ENCODE measurements at places on chromosomes 7 and 10.
A peak's percentile ranks its signal among the peaks of the same experiment; 100 is the strongest.

- no peak for DNase-seq
Observed at GRCh38 chr7:135239263-135239662, 5.6 kb downstream of the STRA8 start.

DNA sequence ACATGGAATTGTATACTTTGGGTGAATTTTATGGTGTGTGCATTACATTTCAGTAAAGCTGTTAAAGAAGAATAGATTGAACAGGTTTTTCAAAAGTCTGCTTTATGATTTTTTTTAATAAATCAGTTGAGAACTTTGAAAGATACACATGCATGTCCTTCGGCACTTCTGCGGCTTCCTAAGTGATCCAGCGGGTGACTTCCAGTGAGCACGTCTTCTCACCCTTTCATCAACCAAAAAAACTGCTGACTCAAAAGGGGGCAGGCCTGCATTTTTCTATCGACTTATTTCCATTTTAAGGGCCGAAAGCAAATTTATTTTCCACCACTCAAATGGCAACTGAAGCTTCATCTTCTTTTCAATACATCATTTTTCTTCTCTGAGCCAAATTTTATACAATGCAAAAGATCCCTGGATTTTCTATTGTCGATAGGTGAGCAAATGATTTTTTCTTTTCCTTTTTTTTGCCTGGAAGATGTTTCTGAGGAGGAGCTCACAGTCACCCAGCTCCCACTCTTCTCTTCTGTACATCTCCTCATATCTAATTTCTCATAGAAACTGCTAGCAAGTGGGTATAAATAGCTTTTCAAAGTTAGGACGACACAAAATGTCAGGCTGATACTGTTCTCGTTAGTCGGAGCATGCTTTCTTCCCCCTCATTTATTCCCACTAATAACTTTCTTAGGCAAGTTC, 10.2 kb downstream of the CHST15 start:
- DNase-seq: no peak

GRCh38 chr7:139682136-139683013, 95.4 kb downstream of the HIPK2 start:
- no peak for DNase-seq

DNA sequence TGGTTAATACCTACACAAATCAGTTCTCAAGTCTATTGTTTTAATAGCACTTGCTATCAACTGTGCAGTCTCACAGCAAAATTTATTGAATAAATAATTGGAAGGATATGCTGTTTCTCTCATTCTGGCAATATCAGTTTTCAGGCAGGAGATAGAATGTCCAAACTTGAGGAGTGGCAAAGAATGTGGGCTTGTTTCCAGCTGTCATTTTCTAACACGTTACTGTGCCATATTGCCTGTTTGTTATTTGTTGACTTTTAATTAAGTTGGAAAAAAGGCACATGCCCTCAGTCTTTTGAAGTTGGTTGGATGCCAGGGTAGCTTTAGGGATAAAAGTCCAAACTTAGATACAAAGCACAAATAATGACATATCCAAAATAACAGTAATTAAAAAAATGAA, 52.2 kb downstream of the MAGI2 start:
- DNase-seq: no peak

GRCh38 chr7:64874114-64874513, 29.0 kb upstream of the ZNF273 start:
- DNase-seq: no peak

DNA sequence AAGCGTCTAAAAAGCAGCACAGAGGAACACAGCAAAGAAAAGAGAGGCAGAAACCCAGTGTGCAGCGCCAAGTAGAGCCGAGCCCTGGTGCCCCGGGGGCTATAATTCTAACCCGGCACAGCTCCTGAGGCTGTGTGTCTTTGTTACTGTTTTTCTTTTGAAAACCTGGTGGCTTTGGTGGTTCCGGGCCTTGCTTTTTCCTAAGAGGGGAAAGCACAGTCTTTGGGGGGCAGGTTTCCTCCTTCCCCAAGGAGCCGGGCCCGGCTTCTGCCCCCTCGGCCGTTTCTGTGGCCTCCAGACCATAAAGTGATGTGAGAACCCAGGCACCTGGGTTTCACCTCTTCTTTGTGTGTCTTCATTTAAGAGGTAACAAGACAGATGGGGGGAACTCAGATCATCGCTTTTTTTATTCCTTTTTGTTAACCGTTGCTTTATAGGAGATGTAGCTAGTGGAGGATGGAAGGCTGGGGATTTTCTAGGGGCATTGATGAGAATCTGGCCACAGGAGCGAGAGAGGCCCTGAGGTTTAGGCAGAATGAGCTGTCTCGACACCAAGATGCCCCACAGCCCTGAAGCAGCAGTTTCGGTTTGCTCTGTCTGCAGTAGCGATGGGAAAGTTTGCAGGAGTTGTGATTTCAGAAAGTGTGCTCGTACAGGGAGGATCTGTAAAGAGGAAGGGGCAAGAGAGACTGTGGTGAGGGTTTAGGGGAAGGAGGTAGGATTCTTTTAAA, 367.8 kb upstream of the GALNT17 start:
- no peak for DNase-seq

- DNase-seq: no peak
Observed at GRCh38 chr10:34771525-34771924, 43.6 kb downstream of the PARD3 start.

- peak; percentile 13 for DNase-seq
Observed at GRCh38 chr7:55432939-55433784, 68.0 kb downstream of the LANCL2 start.

DNA sequence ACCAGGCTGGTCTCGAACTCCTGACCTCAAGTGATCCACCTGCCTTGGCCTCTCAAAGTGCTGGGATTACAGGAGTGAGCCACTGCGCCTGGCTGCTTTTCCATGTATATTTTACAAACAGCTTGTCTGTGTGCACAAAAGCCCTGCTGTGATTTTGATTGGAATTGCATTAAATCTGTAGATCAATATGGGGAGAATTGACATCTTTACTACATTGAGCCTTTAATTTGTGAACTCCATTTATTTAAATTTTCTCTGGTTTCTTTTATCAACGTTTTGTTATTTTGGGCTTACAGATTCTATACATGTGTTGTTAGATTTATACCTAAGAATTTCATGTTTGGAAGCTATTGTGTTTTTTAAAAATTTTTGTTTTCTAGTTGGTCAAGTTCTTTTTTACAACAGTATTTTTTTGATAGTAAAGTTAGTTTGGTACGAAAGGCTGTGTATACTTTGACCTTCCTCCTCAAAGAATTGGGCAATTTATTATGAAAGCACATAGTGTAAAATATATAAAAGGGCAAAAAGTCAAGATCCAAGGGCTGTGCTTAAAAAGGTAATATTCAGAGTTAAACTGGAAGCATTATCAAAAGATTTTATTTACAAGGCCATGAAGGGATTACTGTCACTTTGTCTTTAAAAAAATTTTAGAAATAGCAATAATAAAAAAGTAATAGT, 92.8 kb downstream of the STK31 start:
- no peak for DNase-seq

DNA sequence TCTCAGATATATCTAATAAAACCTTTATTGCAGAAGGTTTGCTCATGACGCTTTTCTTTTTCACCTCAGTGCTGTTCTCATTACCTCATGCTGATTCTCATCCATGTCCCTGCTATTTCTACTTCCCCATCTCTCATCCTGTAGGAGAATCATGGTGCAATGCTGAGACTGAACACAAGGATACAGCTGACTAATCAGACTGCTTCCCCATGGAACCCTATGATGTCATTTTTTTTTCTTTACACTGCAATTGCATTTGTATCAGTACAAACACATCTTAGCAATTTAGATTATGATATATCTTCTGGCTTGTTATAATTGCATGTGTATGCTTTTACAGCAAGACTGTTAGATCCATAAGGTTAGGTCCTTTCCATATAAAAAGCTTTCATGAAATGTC, 93.7 kb downstream of the SEMA3A start:
- DNase-seq: no peak

GRCh38 chr10:88157981-88158465, 294.6 kb downstream of the PTEN start:
- no peak for DNase-seq

DNA sequence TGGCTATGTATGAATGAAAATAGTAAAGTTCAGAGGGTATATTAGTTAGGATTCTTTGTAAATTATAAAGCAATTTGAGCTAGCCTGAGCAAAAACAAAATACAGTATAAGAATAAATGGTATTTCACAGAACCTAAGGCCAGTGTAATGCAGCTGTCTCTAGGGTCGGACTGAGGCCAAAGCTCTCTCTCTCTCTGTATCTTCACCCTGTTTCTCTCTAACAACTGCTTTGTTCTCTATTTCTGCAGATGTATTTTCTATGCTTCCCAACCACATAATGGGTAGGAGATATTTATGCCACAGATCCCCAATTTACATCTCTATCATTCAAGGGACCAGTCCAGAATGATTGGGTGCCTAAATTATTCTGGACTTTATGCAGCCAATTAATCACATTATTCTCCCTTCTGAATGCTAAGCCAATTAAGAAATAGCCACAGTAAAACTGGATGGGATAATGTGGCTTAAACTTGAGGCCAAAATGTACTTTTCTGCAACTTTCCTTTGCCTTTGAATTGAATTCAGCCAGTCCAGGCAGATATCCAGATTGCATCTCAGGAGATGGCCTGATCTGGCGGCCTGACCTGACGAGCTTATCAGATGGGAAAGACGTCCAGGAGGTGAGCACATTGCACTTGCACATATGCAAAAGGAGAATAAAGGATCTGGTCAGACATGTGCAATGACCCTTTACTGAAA, 24.6 kb upstream of the IMMP2L start:
- no peak for DNase-seq

DNA sequence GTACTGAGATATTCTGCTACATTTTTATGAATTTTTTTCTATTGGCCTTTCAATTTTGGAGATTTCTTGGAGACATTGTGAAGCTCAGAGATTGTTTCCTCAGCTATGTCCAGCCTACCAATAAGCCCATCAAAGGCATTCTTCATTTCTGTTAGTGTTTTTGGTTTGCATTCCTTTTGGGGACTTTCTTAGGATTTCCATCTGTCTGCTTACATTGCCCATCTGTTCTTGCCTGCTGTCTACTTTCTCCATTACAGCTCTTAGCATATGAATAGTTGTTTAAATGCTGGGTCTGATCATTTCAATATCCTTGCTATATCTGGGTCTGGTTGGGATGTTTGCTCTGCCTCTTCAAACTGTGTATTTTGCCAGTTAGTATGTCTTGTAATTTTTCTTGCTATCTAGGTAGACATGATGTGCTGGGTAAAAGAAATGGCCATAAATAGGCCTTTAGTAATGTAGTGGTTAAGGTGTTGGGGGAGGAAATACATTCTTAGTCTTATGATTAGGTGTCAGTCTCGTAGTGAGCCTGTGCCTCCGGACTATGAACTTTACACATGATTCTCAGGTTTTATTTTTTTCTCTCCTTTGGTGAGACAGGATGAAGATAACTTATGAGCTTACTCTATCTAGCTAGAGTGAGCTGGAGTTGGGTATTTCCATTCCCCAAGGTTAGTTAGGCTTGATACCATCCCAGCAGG, 32.6 kb upstream of the NME8 start:
- DNase-seq: no peak

DNA sequence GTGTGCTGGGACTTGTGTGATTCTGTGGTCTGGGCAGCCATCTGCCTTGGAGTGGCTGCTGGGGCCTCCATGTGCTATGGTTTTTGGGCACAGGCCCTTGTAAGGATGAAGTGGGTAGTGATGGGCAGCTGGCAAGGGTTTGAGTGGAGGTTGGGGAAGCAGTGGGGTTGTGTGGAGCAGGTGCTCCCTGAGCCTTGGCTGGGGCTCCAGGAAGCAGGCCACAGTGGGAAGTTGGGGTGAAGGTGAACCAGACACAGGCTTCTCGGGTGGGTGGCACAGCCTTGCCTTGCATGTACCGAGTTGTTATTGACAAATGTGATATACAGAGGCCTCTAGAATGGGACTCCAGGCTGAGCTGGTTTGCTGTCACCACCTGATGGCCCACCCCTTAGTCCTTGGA, 82.3 kb downstream of the ADCY1 start:
- DNase-seq: no peak

DNA sequence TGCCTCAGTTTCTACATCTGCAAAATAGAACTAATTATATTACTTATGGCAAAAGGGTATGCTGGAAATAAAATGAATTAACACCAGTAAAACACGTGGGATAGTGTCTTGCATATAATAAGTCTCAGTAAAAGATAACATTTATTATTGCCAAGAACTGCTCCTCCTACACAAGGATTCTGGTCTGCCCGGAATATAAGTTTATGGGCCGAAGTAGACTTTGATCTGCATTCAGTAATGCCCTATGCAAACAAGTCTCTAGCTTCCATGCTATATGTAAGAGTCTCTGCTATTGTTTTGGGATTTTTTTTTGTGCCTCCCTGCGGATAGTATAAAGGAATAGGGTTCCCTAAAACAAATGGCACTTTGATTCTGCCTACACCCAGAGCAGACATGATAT, 125.6 kb upstream of the SLC26A5 start:
- no peak for DNase-seq

- no peak for DNase-seq
Observed at GRCh38 chr7:131250331-131250730, 77.3 kb upstream of the MKLN1 start.

GRCh38 chr7:100476101-100476780, 2.8 kb downstream of the TSC22D4 start:
- DNase-seq: no peak

- DNase-seq: no peak
Observed at GRCh38 chr10:131034451-131034850, 277.1 kb downstream of the TCERG1L start.

- DNase-seq: peak; percentile 41
Observed at GRCh38 chr10:79179164-79179956, 110.6 kb downstream of the ZMIZ1 start.

DNA sequence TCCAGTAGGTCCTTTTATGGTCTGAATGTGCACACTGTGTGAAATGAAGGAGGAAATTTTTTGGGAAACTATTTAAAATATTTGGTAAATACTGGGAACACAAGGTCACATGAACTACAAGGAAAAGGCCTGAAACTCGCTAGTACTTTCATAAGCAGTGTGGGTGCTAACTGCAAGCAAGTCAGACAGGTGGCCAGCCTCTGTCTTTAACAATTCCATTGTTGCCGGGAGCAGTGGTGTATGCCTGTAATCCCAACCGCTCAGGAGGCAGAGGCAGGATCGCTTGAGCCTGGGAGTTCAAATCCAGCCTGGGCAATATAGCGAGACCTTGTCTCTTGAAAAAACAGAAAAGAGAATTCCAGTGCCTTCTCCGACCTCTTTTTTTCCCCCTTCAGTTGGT, 37.5 kb downstream of the SMURF1 start:
- no peak for DNase-seq

GRCh38 chr7:152335900-152336571, 99.8 kb downstream of the KMT2C start:
- DNase-seq: peak; percentile 25

- no peak for DNase-seq
Observed at GRCh38 chr10:61487506-61487905, 34.3 kb upstream of the TMEM26 start.

DNA sequence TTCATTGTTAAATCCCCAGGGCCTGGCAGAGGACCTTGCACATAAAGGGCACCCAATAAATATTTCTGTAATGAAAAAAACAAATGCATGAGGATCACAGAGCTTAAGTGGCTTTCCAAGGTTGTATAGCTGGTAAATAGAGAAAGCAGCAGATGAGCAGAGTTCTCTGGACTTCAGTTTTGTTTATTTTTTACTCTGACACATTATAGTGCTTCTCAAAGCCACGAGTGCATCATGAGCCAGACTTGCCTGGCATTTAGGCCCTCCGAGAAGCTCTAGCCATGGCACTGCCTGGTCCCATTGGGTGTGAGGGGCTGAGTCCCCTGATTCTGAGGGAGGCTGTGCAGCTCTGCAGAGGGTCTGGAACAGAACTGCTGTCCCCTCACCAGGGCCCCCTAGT, 87.2 kb upstream of the ZNF32 start:
- no peak for DNase-seq
